ENCODE measurements at places on chromosomes 2 and 18. TPM values are rescaled to one million over a fixed set of nuclear protein-coding genes. Genes with fewer than 3 reads are reported as not detected.

DNA sequence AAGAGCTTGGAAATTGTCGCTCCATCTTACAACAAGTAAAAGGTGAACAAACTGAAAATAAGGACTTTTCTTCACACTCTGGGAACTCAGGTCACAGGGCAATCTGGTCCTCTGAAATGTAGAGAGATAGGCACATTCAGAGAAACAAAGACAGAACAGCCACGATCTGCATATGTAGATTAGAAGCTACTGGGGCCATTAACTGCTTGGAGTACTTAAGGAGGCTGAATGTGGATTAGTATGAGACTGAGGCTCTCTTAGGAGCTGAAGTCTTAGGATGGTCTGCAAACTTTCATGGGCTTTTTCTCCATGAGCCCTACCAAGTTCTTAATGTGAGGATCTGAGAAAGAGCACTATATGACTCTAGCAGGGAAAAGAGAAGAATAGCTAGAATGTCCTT lies 265.3 kb upstream of the NXPH2 start:
- DNase-seq = no peak

DNA sequence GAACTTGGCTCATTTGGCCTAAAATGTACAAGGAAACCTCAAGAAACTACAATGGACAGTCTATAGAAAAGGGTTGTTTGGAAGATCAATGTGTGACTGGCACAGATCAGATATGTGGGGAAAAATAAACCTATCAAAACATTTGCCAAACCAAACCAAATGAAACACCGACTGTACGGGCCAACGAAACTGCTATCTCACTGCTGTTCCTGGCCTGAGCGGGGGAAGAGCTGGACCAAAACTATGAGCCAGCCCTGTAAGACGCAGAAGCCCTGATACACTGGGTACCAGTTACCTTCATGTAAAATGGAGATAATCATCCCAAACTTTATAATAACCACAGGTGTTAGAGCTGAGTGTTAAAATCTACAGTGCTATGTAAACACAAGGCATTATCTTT lies 11.7 kb downstream of the CDC42EP3 start:
- DNase-seq = no peak

ATP6V1B1 gene
- total RNA-seq = 1.8 TPM

GRCh38 chr2:119491776-119492525 lies 32.3 kb downstream of the SCTR start:
- no peak for DNase-seq

DNA sequence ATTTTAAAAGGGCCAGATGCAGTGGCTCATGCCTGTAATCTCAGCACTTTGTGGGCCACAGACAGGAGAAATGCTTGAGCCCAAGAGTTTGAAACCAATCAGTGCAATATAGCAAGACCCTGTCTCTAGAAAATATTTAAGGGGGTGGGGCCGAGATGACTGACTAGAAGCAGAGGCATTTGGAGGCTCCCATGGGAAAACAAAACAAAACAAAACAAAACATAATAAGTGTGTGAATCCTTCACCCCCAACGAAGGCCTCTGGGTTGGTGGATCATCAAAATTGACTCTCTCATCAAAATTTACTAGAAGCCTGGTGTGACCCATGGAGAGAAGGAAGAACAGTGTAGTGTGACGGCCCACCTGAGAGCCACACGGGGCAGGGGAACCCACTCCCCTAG lies 560.9 kb downstream of the LRP1B start:
- DNase-seq = no peak

- no peak for DNase-seq
Observed at GRCh38 chr18:27996801-27997272, 180.1 kb downstream of the CDH2 start.

NT5DC4 gene
- total RNA-seq = 0.23 TPM

DNA sequence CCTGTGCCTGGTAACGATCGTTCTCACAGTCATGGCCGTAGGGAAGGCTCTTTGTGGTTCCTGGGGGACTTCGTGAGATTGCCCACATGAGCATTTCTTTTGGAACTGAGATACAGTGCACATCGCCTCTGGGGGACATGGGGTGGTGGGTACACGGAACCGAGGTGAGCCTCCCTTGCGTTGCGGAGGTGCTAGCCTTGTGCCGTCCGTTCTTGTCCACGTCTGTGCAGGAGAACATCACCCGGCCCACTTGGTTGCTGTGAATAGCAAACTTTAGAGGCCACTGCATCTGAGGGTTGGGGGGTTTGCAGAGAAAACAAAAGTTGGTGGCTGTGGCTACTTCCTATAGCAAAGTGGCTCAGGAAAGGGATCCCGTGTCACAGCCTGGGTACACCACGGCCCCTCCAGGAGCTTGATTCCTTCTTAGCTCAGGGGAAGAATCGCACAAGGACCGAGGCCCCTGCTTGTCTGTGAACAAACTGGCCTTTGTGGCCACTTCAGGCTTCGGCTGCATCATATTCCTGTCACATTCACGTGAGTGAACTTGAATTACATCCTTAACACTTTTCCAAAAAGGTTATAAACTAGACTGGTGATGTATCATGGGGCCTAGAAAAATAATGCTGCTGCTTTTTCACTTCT lies 72.6 kb downstream of the LRRFIP1 start:
- DNase-seq = no peak

DNA sequence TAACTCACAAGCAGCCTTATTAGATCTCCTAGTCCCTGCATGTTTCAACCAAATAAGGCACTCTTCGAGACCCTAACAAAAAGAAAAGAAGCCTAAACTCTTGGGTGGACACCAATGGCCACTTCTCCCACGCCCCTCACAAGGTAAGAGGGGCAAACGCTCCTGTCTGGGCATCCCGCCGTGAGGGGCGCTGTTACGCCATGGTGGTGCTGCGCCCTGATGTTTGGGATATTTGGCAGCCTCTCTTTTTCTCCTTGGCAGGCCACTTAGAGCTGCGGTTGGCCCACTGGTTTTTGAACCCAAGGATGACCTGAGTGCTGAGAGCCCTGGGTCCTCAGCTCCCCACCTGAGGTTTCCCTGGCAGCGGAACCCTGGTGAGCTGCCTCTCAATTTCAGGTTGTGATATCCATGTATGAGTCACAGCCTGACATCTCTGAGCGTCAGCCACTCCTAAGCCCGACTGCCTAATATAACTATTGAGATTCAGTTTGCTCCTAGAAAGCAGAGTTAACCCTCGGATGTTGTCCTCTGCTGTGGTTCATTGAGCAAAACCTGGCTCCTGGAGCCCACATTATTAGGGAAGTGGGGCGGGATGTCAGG lies 103.3 kb downstream of the COL6A3 start:
- no peak for DNase-seq

DNA sequence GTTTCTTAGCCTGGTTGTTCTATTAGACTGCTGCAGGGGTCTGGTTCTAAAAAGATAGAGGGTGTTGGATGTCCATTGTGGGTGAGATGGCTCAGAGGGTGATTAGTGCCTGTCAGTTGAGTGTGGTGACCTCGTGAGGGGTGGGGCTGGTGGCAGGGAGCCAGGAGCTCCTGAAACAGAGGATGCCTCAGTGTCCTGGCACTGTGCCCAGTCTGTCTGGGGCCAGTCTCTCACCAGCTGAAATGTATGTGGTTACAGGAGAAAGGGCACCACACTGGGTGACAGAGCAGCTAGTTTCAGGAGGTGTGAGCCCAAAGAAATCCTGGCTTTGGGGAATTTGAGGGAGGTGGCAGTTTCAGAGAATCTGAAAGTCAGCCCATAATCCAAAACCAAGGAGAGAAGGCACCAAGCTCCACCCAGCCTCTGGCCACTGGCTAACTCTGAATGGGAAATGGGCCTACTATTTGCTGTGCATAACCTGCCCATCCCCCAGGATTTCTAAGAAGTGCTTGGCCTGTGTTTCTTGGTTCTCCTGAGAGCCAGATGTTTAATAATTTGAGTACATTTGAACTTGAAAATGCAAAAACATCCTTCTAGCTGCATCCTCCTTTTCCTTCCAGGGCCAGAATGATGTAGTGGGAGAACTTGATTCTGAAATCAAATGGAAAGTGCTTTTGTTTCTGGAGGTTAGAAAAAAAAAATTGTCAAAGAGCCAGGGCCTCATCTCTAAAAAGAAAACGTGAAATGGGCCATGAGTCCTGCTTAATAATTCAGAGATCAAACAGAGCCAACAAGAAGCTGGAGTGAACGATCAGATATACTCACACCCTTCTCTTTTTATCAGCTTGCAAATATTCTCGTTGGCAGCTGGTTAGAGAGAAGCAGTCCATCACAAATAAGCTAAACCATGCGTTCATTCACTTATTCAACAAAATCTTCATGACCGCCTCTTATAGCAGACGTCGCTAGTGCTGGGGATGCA lies 92.3 kb downstream of the B3GNT2 start:
- DNase-seq = peak; percentile 84

DNA sequence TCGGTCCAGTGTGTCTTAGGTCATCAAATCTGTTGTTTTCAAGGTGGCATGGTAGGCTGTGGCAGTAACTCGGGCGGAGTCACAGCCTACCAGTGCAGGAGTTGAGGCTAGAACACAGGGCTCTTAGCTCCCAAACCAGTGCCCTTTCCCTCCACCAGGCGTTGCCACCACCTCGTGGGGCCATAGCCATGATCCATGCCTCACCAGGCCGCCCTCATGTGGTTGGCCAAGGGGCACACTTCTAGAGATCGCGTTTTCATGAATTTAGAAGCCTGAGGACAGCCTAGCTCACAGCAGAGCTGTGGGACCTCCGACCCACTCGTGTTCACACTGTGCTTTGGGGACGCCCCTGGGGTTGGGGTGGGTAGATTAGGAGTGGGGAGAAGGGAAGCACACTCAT lies 10.6 kb downstream of the SEC11C start:
- no peak for DNase-seq

DNA sequence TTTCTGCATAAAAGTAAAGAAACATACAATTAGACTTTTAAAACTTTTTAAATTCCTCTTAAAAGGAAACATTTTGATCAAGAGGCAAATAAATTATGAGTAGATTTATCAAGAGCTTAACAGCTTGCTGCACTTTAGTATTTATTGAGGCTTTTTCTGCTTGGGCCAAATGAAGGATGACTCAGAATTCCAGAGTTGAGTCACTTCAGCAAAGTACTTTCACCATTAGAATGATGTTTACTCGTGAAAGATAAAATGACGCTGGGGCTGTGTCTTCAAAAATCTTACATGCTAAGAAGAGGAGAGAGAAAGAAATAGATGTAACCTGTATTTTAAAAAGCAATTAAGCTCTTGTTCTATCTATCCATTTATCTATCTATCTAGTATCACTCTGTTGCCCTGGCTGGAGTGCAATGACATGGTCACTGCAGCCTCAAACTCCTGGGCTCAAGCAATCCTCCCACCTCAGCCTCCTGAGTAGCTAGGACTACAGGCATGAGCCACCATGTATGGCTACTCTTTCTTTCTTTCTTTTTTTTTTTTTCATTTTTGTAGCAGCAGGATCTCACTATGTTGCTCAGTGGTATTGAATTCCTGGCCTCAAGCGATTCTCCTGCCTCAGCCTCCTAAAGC lies 75.3 kb upstream of the RIOK3 start:
- DNase-seq = no peak

DNA sequence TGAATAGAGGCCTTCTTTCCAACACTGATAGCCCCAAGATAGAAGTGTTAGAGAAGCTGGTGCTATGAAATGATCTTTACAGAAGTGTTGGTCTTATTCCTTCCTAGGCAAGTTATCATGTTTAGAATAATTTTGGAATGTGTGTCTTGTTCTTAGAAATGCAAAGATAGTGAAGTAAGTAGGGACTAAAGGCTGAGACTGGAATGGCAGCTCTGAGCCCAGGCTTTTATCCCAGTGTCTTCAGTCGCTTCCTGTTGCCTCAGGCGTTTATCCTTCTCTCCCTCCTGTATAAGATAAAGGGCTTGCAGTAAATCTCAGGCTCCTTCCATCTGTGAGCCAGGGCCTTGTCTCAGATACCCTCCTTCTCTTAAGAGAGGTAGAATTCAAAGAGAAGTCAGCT lies 218.1 kb downstream of the TPGS2 start:
- DNase-seq = no peak

GRCh38 chr2:38098421-38099098 lies 22.6 kb upstream of the CYP1B1 start:
- no peak for DNase-seq

- DNase-seq = no peak
Observed at GRCh38 chr18:51132256-51132935, 65.1 kb downstream of the MEX3C start.

SLC8A1 gene
- total RNA-seq = 35.9 TPM

GRCh38 chr2:106292627-106293026 lies 98.5 kb upstream of the UXS1 start:
- no peak for DNase-seq

GRCh38 chr18:58501066-58501896 lies 127.6 kb downstream of the ALPK2 start:
- no peak for DNase-seq

RAB31 gene
- 145 TPM for total RNA-seq

DNA sequence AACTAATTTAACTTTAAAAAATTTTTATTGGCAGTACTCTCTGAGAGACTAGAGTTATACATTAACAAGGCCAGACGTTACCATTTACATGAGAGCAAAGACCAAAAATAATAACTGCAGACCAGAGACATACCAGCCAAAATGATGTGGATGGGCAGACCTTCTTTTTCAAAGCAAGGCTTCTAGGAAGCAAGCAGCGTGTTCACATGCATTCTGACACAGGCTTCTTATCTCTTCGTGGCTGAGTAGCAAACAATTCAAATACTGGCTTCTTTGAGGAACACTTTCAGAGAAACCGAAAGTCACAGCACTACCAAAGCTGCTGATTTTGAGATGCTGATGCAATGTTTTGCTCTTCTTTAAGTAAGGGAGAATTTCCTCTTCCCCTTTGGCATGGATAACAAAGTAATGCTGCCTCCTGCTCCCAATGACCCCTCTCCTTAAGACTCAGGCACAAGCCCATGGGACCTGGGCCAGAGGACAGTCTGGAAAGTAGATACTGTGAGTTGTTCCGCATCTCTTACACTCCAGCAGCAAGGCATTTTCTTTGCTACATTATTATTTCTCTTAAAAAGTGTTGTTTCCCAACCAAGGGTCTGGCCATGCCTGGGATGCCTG lies 181.9 kb downstream of the MREG start:
- DNase-seq = no peak

PIGN gene
- 32.2 TPM for total RNA-seq

- DNase-seq = no peak
Observed at GRCh38 chr18:41216341-41217003, 738.6 kb upstream of the PIK3C3 start.

FAM124B gene
- total RNA-seq = 4.8 TPM

Measured in aorta (tissue), 5 donors.